Stimulated activated CD4-positive, alpha-beta T cell treated with anti-CD3 and anti-CD28 coated beads, TNF-alpha, amount 100 ng/mL, for 48 hours (primary cell): ENCODE measurements at places on chromosomes 2 and 18.

DNA sequence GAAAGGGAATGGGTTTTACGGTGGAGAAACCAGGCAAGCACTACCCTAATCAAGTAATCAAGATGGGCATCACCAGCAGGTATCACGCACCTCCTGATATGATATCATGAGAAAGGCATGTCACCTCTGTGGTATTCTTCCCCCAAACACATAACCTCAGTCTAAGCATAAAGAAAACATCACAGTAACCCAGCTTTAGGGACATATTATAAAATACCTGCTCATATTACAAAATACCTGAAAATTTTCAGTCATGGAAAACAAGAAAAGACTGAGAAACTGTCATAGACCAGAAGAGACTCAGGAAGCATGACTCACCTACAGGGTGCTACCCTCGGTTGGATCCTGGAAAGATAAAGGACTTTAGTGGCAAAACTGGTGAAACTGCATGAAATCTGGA, 30.5 kb downstream of the GCKR start:
- DNase-seq = no peak

DNA sequence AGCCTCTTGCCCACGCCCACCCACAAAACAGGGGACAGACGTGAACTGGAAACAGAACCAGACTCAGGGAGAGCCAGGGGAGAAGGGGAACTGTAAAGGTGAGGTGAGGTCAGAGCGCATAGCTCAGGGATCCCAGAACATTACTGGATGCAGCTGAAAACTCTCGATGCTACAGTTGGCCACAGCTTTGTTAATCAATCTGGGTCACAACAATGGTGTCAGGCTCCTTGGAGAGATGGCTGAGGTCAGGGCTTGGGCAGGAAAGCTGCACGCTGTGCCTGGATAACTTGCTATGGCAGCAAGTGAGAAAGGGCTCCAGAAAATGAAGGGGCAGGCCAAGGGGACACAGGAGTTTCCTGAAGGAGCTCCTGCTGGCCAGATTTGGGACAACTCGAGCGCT, 263.3 kb downstream of the TFCP2L1 start:
- DNase-seq = no peak

DNA sequence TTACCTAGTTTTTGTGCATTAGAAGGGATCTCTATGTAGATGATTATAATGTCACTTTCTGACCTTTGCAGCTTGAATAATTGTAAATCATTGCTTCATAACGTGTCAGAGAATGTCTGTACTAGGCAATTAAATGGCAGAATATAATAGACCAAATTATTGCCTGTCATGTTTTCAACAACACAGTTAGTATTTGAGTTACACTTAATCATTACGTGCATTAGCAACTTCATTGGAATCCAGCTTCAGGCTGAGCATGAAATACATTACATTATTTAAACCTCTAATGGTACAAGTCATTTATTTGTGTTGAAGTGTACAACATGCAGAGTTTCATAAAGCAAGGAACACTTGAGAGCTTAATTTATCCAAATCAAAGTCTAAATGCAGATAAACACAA, 48.0 kb downstream of the ZNF407 start:
- DNase-seq = no peak

DNA sequence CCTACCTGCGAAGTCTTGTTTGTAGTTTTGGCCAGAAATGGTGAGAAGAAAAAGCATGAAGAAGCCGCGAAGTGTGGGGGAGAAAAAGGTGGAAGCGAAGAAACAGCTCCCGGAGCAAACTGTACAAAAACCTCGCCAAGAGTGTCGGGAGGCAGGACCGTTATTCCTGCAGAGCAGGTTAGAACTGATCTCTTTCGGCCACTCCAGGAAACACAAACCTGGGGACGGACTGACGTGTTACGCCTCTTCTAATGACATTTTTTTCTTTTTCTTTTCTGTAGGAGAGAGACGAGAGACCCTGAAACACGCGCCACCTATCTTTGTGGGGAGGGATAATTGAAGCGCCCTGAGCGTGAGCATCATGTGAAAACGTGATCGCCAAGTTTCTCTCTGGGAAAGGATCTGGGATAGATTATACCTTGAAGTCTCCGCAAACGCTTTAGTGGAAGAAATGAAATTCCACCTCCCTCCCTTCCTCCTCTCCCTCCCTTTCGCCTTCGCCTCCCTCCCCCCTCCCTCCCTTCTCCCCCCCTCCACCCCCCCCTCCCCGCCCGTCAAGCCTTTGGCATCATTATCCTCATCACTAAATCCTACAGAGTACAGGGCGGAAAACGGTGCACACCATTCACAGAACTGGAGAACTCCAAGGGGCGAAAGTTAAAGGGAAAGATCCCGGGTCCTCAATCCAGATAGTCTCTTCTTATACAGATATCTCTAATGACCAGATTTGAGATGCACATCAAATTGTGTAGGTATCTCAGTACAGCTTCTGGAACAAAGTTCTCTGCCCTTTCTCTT, at the start of gene ZEB2:
Gene ZEB2, minus strand, starts transcription at position 186 of the 798 bp plus-strand sequence. CDS start 2,769 bp downstream, outside the sequence.
- no peak for DNase-seq

DNA sequence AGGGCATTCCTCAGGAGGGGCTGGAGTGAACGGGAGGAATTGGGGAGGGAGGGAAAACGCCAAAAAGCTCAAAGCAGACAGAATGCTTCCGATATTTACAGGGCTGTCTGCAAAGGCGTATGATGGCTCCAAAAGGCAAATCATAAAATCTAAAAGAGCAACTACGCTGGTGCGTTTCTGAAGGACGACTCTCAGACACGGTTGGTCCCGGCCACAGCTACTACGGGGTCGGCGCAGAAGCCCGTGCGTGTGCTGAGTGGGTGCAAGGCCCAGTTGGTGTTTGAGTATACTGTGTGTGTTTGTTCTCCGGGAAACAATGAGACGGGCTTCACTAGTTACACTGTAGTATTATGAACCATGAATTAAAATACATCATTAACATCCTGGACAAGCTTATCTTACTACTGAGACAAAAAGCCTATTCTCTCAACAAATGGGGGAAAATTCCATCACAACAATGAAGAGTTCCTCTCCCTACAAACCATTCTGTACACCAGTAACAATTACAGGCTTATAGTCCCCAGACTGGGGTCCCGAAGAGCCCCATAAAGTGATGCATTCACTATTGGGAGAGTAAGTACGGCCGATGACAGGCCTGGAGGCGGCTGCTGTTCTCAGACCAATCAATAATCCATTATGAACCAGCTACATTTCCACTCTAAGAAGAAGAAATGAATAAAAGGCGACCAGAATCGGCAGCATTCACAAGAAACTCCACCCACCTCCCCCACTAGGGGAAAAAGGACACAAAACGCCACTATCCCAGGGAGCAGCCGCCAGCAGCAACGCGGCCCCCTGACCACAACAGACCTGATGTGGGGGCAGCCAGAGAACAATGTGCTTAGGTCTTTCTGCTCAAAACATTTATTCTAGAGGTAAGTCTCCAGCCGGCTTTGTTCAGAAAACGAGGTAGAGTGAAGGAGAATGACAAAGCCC, 43.4 kb downstream of the ZNF516 start:
- no peak for DNase-seq

- no peak for DNase-seq
Measured at GRCh38 chr2:38797250-38797676, 19.3 kb downstream of the GEMIN6 start.
